ENCODE measurements at places on chromosomes 4 and X.
A peak's percentile ranks its signal among the peaks of the same experiment; 100 is the strongest.

GRCh38 chrX:18828832-18829404 is 121.5 kb downstream of the PPEF1 start:
- DNase-seq = no peak

GRCh38 chrX:112527903-112528302 is 151.8 kb downstream of the LHFPL1 start:
- DNase-seq = no peak

DNA sequence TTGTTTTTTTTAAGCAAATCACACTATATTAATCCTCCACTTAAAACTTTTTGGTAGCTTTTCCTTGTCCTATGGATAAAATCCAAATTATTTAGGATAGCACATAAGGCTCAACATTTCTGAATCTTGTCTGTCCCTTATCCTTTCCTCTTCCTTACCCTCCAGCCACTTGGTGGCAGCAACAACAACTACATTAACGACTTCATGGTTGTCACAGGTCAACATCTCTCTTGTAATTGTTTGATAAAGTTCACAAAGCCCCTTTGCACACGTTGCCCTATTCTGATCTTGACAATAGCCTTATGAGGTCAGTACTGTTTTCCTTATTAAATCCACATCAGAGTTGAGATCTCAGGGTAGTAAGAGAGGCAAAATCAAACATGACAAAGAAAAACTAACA is 269.0 kb upstream of the PABPC4L start:
- DNase-seq = no peak

- peak; percentile 3 for DNase-seq
Observed at GRCh38 chr4:76896614-76897535, 1.1 kb downstream of the SOWAHB start.

DNA sequence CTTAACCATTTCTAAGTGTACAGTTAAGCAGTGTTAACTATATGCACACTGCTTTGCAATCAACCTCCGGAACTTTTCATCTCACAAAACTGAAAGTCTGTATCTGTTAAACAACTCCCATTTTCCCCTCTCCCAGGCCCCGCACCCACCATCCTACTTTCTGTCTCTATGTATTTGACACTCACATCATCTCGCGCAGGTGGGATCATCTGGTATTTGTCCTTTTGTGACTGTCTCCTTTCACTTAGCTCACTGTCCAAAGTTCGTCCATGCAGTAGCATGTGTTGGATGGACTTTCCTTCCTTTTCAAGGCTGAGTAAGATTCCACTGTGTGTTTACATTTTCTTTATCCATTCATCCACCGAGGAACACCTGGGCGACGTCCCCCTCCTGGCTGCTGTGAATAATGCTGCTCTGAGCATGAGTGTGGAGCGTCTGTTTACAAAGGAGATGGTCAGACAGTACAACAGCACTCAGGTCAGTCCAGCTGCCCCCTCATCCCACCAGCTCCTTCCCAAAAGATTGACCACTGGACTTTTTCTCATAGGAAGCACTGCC is 39.8 kb downstream of the DCTD start:
- DNase-seq = no peak

- DNase-seq = no peak
Observed at GRCh38 chr4:41282366-41282765, 25.6 kb downstream of the UCHL1 start.

- DNase-seq = no peak
Observed at GRCh38 chrX:24790166-24790565, 96.4 kb downstream of the POLA1 start.

DNA sequence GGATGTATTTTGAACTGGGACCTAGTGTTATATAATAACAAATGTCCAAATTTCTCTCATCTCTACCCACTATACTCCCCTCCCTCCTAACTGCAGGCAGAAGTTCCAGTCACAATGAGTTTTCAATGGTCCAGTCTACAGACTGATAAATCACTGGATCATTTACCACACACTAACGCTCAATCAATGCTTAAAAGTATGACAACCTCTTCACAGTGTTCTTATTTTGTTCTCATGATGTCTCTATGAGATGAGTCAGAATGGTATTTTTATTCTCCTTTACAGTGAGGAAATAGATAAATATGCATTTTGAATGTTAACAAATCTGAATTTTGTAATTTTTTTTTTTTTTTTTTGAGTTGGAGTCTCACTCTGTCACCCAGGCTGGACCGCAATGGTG is 83.7 kb upstream of the ETNPPL start:
- no peak for DNase-seq

- no peak for DNase-seq
Observed at GRCh38 chr4:142150483-142150882, 514.1 kb downstream of the IL15 start.

GRCh38 chr4:155914782-155915181 is 11.3 kb downstream of the TDO2 start:
- DNase-seq = no peak

- no peak for DNase-seq
Observed at GRCh38 chr4:148779771-148780170, 337.6 kb upstream of the NR3C2 start.

DNA sequence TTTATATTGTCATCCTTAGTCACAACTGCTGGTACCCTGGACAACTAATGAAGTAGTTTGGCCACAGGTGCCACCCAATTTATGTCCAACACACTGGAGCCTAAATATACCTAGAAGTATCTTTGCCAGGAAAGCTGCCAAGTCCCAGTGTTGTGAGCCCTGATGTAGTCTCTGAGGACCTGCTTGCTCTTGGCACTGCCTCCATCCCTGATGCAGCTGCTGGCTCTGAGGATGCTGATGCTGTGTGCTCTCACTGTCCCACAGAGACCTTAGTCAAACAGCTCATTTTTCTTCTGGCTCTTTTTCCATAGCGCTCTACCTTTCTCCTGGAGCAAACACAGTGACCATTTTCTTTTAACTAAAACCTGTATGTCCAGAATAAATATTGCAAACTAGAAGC is 1535.4 kb upstream of the ADGRL3 start:
- DNase-seq = no peak

DNA sequence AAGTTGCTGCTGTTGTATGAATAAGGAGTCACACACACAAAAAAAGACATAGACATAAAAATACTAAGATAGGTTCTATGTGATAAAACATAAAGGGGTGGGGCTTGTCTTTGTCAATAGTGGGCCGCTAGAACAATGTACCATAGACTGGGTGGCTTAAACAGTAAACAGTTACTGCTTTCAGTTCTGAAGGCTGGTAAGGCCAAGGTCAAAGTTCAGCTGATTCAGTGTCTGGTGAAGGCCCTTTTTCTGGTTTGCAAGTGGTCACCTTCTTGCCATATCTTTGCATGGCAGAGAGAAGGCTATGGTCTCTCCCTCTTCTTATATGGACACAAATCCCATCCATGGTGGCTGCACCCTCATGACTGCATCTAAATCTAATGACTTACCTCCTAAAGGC is 1980.7 kb downstream of the PCDH7 start:
- DNase-seq = no peak

- no peak for DNase-seq
Observed at GRCh38 chrX:2463973-2464676, 36.7 kb downstream of the DHRSX start.

DNA sequence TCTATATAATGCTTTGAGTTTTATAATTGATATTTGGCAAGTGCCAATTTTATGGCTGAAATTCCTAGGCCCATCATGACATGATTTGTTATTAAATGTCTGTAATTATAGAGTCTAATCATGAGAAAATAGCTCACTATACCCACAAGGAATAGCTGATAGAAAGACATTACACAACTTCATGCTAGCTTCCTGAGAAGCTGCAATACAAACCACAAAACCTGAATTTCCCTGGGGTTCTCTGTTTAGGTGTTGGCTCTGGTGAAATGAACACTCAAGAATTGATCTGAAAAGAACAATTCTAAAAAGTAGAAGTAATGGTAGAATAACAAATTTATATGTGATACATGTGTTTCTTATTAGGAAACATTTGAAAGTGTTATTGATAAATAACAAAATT is 169.6 kb downstream of the GASK1B start:
- DNase-seq = no peak

GRCh38 chrX:100830547-100830946 is 10.4 kb downstream of the CSTF2 start:
- DNase-seq = no peak

- DNase-seq = no peak
Observed at GRCh38 chr4:98601708-98602107, 56.7 kb downstream of the TSPAN5 start.

GRCh38 chrX:129227366-129227765 is 295.9 kb downstream of the SMARCA1 start:
- DNase-seq = no peak

- no peak for DNase-seq
Observed at GRCh38 chr4:152672206-152673092, 7.3 kb downstream of the TMEM154 start.

DNA sequence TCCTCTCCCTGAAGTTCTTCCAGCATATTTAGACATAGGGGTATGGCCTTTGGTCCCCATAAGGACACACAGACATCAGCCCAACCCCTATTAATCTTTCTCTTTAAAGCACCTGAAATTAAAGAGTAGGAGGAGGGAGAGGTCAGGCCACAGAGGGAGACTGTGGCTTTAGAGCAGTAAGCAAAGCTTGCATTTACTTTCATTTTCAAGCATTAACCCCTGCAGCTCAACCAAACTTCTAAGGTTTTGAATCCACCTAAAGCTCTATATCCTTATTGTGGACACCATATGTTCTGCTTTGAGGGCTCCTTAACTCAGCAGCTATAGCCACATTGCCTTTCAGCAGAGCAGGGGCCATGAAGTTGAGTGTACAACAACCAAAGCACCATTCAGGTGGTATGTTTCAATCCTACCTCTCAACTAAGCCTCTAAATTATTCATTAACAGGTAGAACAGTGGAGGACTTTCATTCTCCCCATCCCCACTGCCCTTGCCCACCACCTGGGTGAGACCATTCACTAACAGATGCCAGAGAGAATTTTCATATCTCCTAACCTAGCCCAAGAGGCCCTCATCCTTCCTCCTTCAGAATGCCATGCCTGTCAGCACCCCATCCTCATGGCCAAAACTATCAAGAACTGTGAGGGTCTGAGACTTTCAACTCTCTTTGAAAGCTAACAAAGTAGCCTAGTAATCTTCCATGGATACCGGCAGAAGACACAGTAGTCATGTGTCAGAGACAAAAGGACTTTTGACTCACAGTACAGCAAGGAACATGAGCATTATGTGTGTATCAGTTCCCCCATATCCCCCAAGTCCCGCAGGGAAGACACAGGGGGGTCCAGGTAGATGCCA is 20.8 kb downstream of the LIN54 start:
- no peak for DNase-seq

DNA sequence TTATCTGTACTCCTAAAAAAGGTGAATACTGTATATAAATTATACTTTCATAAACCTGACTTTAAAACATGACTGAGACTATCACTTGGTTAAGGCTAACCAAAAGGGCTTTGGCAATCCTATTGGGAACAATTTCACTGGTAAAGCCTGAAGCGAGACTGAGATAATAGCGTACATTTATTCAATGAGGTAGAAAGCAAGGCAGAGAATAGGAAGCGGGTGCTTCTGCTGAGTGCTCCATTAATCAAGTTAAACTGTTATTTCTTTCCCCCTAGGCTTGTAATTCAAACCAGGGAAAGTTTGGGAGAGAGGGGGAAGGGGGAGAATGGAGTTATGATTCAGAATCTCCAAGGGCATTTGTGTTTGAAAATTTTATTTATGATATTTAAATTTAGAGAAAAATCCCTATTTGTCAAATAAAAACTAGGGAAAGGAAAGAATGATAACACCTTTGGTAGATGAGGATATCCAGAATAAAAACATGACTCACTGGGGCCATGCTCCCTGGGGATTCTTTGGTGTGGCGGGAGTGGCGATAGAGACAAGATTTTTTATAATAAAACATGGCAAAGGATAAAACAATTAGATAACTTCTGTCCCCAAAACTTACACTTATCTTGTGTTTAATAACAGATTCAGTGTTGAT is 34.6 kb upstream of the SORBS2 start:
- DNase-seq = no peak

DNA sequence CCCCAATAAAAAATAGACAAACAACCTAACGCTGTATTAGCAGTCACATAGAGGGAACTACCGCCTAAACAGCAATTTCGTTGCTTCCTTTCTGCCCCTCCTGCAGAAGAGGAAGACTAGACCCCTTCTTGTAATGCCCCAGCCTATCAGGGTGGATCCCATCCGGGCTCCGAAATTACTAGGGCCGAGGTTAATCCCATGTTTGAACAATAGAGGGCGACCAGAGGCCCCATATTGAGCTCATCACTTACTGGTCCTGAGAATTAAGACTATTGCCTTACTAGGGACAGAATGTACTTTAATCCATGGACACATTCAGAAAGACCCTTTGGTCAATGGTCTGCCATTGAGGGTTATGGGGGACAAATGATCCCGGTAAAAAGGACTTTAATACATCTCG is 11.8 kb upstream of the ZNF630 start:
- no peak for DNase-seq

GRCh38 chr4:106914223-106914622 is 121.9 kb downstream of the DKK2 start:
- DNase-seq = no peak

GRCh38 chr4:116024954-116025708 is 911.7 kb upstream of the NDST4 start:
- DNase-seq = no peak

DNA sequence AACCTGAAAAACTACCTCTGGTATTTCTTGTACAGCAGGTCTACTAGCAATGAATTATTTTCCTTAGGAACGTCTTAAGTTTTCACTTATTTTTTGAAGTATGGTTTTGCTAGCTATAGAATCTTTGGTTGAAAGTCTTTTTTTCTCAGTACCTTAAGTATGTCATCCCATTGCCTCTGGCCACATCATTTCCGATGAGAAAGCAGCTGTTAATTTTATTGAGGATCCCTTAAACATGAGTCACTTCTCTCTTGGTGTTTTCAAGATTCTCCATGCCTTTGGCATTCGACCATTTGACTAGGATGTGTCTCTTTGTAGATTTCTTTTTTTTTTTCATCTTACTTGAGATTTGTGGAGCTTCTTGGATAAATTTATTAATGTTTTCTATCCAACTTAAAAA is 803.8 kb upstream of the AMOT start:
- DNase-seq = no peak

DNA sequence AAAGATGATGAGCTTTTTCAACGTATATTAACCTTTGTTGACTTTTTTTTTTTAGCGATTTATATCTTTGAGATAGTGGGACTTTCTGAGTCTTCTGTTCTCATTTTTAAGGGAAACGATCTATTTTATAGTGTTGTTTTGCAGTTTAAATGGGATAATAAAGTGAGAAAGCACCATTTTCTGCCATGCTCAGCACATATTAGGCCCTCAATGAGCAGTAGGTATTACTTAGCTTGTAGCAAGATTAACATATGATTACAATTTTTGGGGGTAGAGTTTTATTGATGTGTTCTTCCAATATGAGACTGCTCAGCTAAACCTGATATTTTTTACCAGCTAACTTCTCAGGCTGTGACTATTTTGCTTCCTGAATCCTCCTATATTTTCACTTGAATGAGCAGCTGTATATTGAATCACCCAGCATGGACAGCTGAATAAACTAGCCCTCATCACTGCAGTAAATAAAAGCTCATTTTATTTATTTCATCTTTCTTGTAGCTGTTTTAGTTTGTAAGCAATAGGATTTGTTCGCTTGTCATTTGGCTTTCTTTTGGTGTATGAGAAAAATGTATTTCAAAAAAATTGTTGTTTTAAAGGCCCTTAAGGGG is 43.7 kb downstream of the UGT8 start:
- DNase-seq = no peak

- DNase-seq = no peak
Observed at GRCh38 chrX:112521676-112522075, 158.1 kb downstream of the LHFPL1 start.
